ENCODE measurements at places on chromosomes 2 and 18. TPM values are rescaled to one million over a fixed set of nuclear protein-coding genes. Genes with fewer than 3 reads are reported as not detected.

The MC5R gene
- not detected for total RNA-seq

The POMC gene
- total RNA-seq, result not detected

The CFAP221 gene
- total RNA-seq, result 1.5 TPM

DNA sequence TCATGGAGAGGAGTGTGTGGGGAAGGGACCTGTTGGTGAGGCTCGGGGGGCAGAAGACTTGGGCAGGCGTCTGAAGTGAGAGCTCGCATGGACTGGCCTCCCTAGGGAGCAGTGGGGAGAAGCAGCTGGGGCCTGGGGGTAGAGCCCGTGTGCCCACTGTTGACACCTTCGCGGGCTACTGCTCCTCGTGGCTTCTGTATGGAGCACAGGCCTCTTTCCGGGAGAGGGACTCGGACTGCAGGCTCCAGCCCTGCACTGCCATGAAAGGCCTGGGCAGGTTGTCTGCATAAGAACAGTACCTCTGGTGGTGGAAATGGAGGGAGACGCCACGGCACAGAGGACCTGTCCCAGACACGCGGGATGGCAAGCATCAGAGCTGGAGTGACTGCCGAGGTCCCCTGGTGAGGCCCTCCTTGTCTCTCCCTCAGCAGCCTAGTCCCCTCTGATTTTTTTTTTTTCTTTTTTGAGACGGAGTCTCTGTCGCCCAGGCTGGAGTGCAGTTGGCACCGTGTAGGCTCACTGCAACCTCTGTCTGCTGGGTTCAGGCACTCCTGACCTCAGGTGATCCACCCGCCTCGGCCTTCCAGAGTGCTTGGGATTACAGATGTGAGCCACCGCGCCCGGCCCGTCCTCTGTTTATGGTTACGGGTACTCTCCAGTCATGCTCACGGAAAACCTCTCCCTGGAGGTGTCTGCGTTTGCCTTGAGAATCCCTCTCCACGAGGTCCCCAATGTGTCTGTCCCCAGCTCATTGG lies 44.7 kb upstream of the PTMA start:
- DNase-seq, result no peak

DNA sequence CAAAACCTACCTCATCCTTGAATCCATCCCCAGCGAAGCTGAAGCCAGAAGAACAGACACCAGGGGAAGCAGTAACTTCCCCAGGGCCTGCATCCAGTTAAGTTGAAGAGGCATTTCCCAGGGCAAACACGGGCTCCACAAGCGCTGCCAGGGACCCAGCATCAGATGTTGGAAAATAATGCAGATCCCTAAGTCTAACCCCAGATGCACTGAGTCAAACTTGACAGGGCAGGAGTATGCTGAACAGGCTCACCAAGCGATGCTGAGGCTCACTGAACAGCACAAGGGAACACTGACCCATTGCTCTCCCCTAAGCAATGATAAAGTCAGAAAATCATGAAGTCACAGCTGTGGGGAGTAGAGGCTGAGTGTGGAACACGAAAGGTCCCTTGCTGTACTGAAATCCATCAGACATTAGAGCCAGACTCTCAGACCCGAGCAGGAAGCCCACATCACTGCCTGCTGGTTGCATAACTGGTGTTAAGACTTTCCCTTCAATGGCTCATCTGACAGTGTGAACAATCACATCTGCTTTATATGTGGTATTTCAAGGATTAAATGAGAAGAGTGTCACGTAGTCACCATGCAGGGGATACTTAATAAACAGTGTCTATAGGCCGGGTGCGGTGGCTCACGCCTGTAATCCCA lies 36.2 kb downstream of the TNS1 start:
- no peak for DNase-seq

DNA sequence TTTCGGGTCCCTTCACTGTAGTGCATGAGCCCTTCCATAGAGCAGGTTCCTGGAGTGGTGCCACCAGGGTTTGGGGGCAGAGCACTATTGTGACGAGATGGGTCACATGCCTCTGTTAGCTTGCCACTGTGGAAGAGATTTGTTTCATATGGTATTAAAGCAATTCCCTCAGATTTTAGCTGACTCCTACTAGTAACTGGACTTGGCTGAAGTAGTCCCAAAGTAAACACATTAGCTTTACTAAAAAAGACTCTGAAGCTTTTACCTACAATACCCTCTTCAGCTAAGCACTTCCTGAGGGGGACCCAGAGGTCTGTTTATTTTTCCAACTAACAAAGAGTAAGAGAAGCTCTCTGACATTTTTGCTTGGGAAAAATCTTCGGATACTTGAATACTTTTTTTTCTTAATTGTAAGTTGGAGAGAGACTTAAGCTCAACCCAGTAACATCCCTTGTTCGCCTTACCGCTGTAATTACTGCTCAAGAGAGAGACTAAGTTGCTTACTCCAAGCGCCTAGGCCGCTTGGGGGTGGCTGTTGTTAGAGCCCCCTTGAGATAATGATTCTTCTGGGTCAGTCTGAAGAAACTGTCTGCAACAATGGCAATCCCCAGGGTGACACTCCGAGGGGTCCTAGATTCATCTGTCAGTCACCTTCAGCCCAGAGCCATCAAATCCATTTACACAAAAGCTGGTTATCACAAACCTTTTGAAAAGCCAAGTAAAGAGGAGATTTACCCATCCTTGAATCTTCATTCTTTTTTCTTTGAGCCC lies 177.4 kb downstream of the FIGN start:
- no peak for DNase-seq

GRCh38 chr2:234703258-234703657 lies 206.4 kb upstream of the ARL4C start:
- no peak for DNase-seq

DNA sequence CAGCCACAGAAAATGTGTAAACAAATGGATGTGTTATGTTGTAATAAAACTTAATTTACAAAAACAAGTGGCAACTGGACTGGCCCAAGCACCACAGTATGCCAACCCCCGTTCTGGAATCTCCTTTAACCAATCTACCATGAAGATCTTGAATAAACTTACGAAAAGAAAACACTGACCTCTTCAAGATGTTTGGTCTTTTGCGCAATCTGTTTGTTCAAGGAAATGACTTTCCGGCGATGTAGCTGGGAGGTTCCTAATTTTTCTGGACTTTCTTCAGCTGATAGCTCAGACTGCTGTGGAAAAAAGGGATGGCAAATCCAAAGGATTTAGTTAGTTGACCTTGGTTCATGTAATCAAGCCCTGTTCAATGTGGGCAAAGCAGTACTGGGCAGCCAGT lies 55.7 kb downstream of the CCDC93 start:
- no peak for DNase-seq

- DNase-seq, result no peak
Observed at GRCh38 chr2:106030287-106031268, 163.5 kb downstream of the UXS1 start.

GRCh38 chr2:197135806-197136205 lies 174.8 kb downstream of the ANKRD44 start:
- DNase-seq, result no peak

GRCh38 chr2:109594246-109594885 lies 19.4 kb downstream of the SEPTIN10 start:
- no peak for DNase-seq

GRCh38 chr18:38520786-38521185 lies 955.2 kb upstream of the CELF4 start:
- peak; percentile 1 for DNase-seq

- no peak for DNase-seq
Observed at GRCh38 chr2:86249579-86250391, 50.5 kb downstream of the MRPL35 start.
